ENCODE measurements at places on chromosomes 5 and 9.
A peak's percentile ranks its signal among the peaks of the same experiment; 100 is the strongest.

- DNase-seq, result no peak
Measured at GRCh38 chr9:134307674-134308638, 18.3 kb upstream of the RXRA start.

GRCh38 chr9:86407022-86407421, 52.8 kb upstream of the TUT7 start:
- DNase-seq, result no peak

GRCh38 chr5:180399401-180400215, 46.5 kb upstream of the GFPT2 start:
- no peak for DNase-seq

- no peak for DNase-seq
Measured at GRCh38 chr9:117734523-117735314, 30.5 kb downstream of the TLR4 start.

DNA sequence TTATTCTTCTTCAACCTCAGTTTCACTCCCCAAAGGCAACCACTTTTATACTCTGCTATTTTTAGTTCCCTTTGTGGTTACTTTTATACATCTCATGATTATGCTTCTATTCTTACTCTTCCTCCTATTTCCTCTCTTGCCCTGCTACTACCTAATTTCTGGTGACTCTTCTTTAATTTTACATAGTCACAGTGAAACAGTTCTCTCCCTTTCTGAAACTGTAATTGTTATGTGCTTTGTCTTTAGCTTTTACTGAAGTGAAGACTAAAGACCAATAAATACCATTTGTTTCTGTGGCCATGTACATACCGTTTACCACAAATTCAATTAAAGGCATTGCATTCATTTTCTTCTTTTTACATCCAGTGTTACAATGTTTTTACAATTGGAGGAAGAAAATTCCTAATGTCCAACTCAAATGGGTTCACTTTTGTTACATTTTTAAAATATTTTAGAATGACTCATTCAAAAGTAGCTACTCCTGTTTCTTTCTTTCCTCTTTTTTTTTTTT, 410.6 kb downstream of the PSAT1 start:
- DNase-seq, result no peak

DNA sequence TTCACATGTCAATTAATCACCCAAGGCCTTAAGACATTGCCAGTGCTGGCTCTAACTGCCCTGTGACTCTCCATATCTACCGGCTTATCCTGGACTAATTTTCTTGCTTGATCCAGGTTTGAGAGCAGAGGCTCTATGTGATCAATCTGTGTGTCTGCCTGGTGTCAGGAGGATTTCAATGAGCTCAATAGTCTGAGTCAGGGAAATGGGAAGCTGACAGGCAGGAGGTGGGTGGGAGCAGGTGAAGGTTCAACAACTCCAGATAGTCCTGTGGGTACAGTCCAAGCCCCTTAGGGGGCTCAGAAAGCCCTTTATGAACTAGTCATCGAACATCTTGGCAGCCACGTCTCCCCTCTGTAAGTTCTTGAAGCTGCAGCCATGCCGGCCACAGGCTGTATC, 72.2 kb downstream of the SHB start:
- DNase-seq, result no peak

- no peak for DNase-seq
Measured at GRCh38 chr5:54678737-54679136, 161.2 kb downstream of the SNX18 start.

DNA sequence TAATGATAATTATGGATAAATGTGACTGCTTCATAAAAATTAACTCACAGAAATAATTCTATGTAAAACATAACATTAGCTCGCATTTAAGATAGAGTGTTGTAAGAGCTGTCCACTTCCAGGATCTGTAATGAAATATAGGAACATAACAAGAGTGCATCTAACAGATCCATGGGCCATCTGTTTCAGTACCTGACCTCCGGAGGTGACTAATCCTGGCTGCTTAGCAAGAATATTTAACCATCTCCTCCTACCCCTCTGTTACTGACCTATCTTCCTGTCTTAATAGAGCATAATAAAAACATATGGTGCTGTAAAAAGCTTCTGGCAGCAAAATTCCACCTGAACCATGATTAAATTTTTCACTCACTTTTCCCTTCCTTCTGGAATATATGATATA, 7.1 kb downstream of the PLCXD3 start:
- no peak for DNase-seq

- DNase-seq, result no peak
Measured at GRCh38 chr5:81803812-81804211, 52.9 kb upstream of the SSBP2 start.

DNA sequence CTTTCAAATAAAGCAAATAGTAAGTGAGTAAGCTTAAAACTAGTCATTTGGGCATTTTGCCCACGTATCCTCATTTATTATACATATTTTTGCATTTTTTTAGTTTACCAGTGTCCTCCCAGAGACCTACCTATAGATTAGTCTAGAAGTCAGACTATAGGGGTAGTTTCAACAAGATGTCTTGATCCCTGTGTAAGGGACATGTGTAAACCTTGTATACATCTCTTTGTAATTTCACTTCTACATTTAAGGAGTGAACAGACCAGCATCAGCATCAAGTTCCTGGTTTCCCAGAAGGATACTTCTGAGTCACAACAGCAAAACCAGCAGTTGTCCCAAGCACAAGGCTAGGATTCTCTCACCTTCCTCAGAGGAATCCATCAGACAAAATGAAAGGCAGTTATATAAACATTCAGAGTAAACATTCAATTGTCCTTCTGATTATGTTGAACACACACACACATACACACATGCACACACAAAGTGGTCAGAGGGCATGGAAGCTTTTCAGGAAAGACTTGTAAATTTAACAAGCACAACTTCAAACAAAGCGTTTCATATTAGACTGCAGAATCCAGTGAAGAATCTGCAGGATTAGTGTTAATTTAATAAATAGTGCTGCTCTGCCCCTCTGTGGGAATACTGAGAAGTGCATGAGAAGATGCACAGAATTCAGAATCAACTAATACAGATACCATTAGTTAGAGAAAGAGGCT, 55.4 kb downstream of the HINT1 start:
- DNase-seq, result peak; percentile 70

Measured in CD4-positive, alpha-beta T cell treated with Interleukin-10 for 1 hour (primary cell).